ENCODE measurements at places on chromosomes 12 and 14.

- DNase-seq = no peak
Observed at GRCh38 chr12:131041968-131042833, 88.5 kb downstream of the ADGRD1 start.

- DNase-seq = no peak
Observed at GRCh38 chr12:113387631-113388030, 16.1 kb downstream of the SDS start.

DNA sequence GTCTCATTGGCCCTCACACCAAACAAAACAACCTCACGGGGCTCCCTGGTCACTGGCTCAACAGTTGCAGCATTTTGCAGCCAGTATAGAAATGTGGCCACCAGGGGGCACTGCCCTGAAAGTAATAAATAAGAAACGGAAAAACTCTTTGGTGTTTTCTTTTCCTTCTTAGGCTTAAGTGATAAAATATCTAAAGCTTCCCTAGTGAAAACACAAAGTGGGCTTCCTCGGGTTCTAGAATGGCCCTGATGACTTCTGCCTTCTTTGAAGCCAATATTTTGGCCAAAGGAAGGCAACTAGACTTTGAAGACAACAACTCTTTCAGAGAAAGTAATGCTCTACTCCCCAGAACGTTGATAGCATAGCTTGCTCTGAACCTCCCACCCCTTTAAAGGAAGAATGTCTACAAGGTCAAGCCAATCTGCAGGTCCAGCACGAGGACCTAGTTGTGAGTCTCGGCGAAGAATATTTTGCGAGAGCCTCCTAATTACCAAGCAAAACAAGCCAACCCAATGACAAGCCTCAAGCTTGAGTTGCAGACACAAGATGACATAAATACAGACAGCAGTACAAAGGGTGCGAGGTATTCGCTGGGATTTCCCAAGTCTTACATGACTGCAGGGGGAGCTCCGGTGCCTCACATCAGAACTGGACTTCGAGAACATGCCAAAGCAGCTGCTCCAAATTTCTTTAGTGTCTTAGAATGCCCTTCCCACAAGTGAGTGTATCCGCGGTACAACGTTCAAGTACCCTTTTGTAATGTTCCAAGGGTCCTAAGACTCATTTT is 2.6 kb downstream of the ITPK1 start:
- peak; percentile 75 for DNase-seq

- no peak for DNase-seq
Observed at GRCh38 chr12:116226026-116226425, 51.5 kb downstream of the MED13L start.

- no peak for DNase-seq
Observed at GRCh38 chr14:29558516-29558915, 369.1 kb downstream of the PRKD1 start.

DNA sequence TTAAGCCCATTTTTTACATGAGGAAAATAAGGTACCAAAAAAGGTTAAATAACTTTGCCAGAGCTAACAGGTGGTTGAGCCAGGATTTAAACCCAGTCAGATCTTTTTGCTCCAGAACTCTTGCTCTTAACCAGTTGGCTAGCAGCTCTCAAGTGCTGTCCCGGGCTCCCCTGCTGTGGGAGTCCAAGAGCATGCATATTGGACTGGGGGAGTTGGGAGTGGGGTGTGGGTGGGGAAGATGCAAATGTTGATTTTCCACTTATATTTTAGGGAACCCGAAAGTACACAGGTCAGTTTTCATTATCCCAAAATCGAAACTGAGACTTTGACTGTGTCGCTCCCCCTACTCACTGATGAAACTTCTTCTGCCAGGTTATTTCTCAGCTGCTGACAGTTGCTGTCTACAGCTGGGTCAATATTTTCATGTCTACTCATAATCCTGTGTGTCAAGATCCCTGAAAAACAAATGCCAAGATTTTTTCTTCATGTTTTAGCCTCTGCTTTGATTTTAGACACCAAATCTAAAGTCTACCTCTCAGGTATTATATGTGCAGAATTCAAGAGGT is 172.3 kb upstream of the TMPO start:
- no peak for DNase-seq

DNA sequence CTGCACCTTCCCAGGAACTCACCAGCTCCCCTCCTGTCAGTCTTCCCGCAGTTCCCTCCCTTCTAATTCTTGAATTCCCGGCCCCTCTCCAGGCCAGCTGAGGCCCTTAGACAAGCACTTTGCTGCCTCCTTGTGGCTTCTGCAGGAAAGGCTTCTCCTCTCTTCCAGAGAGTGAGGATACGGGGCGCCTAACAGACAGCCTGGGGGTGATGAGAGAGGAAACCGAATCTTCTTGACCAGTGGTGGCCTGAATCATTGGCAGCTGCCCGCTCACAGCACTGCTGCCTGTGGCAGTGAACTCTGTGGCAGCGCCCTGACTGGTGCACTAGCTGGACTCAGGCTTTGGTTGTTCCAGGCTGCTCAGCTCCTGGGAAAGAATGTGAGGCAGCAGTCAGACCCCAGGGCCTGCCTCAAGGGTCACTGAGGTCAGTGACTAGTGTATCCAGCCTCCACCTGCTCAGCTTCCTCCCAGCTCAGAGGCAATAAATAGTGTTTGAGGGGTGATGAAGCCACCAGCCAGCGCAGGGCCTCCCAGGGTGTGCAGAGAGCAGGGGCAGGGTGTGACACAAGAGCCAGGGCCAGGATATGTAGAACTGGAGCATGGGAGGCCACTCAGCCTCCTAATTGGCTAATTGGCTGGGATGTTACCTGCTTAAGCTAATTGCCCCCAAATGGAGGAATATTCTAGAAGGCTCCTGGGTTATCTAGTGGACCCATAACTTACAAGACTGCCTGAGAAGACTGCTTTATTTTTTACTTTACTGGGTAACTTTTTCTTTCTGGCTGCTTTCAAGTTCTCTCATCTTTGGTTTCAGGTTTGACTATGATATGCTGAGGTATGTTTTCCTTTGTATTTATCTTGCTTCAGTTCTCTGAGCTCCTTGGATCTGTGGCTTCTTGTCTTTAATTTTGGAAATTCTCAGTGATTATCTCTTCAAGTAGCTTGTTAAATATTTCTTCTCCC is 12.9 kb upstream of the MCRS1 start:
- peak; percentile 30 for DNase-seq
